DND-41 (cell line): ENCODE measurements at places on chromosomes 6 and 20.
A peak's percentile ranks its signal among the peaks of the same experiment; 100 is the strongest.

DNA sequence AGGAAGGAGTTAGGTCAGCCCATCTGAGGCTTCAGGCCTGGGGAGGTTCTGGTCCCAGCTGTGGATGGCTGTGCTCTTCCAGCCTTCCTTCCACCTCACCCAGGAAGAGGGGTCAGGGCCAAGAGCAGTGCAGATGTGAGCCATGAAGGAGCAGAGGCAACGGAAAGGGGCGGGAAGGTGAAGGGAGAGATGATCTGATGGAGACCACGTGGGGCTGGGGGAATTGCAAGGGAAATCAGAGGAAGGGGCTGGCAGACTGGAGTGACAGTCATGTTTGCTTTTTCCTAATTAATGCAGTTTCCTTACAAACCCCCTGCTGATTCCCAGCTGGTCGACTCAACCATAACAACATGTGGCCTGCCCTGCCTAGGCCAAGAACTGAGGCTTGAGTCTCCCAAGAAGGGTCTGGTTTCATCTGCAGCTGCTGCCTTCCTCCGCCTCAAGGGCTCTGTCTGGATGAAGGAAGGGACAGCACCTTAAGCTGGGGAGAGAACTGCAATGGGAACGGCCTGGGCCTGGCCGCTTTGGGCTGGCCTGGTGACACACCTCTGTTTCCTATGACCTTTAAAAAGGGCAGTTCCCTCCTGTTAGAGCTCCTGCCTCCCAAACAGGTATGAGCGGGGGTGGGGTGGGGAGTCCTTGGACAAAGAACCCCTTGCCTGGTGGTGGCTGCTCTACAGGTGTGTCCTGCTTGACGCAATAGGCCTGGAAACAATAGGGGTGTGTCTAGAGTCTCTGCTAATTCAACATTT is 7.8 kb upstream of the MRPS18A start:
- DNase-seq = no peak

GRCh38 chr6:139174961-139175360 is 40.1 kb downstream of the HECA start:
- DNase-seq = no peak

- DNase-seq = no peak
Measured at GRCh38 chr20:20365480-20366161, 2.3 kb upstream of the INSM1 start.

DNA sequence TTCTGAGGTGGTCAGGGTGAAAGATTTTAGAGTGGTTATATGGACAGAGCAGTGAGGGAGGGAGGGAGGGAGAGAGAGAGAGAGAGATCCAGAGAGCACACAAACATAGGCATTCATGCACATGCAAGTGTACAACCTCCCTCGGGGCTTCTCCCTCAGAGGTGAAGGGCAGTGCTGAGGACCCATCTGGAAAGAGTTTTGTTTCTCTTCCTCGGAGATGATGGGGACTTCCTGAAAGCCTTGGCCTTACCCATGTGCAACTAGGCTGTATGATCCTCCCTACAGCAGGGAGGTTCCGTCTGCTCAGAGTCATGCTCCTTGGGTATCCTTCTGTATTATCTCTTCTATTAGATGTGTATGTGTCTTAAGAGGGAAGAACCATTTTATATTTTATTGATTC is 21.4 kb upstream of the TSPYL1 start:
- DNase-seq = no peak

GRCh38 chr6:4564801-4565271 is 211.4 kb upstream of the CDYL start:
- DNase-seq = no peak

- DNase-seq = no peak
Measured at GRCh38 chr20:37935435-37935834, 32.5 kb downstream of the VSTM2L start.

- DNase-seq = no peak
Measured at GRCh38 chr6:43444582-43444981, 10.8 kb downstream of the DLK2 start.

DNA sequence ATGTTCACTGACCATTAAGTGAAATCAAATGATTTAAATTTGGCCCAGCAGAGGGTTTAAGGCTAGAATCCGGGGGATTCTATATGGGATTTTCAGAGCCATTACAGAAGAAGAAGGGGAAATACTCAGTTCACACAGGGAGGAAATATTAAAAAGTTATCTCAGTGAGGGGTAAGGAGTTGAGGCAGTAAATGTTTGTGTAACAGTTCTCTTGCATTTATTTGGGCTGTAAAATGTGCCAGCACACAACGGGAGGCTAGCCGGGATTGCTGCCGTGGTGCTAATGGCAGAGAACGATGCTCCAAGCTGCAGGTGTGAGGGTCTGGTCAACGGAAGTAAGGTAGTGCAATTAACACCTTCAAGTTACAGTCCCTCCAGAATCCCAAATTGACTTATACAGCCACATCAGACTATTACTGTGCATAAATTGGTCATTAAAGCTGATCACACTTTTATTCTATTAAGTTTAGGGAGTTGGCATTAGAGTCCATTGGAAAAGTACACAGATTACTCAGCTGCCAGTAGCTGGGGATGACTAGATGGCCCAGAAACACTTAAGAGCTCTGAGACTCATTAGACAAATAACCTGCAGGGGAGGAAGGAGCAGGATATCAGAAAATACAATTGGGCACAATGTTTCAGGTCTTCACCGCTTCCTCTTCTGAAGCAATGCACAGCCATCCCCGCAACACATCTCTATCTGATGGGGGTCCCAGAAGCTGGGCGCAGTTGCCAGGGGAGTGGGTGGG is 31.3 kb downstream of the PPP1R3G start:
- no peak for DNase-seq

- DNase-seq = no peak
Measured at GRCh38 chr20:57968120-57968519, 258.3 kb upstream of the PMEPA1 start.

DNA sequence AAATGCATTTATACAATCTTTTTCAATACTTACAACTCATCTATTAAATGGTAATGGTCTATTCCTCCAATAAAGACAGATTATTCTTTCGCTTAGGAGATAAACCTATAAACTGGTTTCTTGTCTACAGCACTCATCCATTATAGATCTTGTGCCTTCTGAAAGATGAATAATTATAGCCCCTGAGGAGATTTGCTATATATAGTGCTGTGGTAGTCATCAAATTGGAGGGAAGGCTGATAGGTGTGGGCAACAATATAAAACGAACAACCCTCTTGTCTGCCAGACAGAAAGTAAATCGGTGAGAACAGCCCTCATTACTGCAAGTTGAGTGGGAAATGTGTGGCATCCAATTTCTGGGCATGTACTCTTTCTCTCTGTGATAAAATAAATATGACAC is 292.5 kb upstream of the CNR1 start:
- no peak for DNase-seq

DNA sequence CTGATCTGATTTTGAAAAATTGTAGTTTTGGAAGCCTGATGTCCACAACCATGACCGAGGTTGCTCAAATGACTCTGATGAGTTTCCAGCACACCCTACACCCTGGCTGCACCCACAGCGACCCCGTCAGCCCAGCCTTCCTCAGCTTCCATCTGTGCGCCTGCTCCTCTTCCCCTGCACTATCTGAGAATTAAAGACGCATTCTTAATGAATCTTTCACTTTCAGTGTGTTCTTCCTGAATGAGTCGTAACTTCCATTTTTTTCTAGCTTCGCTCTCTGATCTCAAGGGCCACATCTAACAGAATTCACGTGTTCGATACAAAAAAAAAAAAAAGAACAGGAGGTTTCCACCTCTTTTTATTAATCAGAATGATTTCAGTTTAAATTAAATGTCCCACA is 21.3 kb upstream of the RREB1 start:
- peak; percentile 56 for DNase-seq

GRCh38 chr6:149923327-149923986 is 536 bp upstream of the RAET1G start:
- no peak for DNase-seq

DNA sequence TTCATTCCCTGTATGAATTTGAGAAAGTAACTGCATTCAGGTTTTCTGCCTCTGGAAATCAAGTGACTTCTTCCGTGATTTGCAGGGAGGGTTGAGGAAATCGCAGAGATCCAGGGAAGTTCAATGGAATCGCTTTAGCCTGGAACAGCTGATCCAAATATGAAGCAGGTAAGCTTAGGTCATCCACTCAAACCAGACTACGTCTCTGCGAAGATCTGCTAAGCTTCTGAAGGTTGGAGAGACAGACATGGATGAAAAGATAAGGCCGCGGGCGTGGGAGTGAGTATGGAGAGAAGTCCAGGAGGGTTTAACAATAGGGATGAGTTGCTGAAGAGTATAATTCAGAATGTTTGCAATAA is 34.2 kb upstream of the BTN3A2 start:
- no peak for DNase-seq

GRCh38 chr6:147382945-147383554 is 125.4 kb upstream of the SAMD5 start:
- no peak for DNase-seq

DNA sequence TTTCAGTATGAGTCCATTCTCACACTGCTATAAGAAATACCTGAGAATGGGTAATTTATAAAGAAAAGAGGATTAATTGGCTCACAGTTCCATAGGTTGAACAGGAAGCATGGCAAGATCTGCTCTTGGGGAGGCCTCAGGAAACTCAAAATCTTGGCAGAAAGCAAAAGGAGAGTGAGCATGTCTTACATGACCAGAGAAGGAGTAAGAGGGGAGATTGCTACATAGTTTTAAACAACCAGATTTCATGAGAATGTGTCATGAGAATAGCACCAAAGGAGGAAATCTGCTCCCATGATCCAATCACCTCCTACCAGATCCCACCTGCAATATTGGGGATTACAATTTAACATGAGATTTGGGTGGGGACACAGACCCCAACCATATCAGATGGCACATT is 672.4 kb downstream of the HTR1B start:
- no peak for DNase-seq

DNA sequence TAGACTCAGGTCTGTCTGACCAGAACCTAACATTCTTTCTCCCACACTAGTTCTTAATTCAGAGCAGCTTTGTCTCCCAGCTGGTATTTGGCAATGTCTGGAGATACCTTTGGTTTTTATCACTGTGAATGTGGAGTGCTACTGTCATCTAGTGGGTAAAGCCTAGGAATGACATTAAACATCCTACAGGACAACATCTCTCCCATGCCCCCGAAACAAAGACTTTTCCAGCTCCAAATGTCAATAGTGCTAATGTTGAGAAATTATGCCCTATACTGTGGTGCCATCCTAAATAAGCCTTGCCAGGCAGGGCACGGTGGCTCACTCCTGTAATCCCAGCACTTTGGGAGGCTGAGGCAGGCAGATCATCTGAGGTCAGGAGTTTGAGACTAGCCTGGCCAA is 4.2 kb upstream of the TTPAL start:
- no peak for DNase-seq

DNA sequence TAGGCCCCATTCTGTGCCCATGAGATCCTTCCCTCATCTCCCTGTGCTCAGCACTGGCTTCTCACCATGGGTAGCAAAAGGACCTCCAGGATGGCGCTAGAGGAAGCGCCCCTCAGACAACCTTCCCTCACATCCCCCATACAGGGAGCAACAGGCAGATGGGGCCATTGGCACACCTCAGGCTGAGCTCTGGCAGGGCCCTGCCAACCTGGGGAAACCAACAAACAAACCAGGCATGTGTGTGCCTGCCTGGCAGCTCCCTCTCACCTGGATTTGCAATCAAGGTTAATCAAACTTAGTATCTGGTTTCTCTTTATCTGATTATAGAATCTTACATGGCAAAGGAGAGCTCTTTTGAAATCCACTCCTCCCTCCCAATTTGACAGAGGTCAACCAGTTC is 134.9 kb downstream of the SLC23A2 start:
- no peak for DNase-seq

DNA sequence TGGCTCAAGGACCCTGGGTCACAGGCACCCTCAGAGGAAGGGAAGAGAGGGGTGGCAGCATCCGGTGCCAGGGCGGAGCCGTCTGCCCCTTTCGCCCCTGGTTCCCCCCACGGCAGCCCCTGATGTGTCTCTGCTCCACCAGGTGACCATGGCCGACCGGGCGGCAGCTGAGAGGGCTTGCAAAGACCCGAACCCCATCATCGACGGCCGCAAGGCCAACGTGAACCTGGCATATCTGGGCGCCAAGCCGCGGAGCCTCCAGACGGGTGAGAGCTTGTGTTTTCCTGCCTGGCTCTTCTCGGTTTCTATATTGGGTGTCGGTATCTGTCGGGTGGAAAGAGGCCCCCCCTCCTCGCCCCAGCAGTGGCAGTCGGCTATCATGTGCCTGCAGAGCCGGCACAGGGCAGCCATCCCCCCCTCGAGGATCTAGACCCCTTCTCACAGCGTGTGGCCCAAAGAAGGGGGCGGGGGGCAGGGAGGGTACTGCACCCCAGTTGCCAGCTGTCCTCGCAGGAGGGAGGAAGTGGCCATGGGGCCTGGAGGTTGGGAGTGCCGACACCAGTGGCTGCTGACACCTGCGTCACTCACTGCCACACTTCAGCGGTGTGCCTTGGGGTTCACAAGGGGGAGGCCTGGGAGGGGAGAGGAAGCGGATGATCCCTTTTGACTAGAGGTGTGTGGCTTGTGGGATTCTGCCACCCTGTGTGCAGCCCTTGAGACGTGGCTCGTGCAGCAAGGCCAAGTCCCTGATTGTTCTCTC is 1.5 kb downstream of the RBM38 start:
- DNase-seq = peak; percentile 88

DNA sequence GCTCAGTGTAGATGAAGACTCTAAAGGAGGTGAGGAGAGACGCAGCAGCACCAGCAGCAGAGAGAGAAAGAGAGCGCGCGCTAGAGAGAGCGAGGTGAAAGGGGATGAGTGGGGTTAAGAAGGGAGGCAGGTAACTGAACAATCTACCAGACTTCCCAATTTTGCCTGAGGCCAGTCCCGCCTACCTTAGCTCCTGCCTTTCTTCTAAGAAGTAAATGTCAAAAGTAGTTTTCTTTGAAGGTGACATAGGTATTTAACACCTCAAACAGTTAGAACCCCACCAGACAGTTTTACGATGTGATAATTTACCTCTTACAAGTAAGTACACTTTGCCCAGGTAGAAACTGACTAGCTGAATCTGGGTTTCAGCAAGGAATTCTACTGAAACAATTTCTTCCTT is 132.0 kb upstream of the EEF1E1 start:
- no peak for DNase-seq

GRCh38 chr6:149347067-149347466 is 29.6 kb downstream of the TAB2 start:
- DNase-seq = no peak

GRCh38 chr6:6771224-6771945 is 182.9 kb downstream of the LY86 start:
- no peak for DNase-seq

DNA sequence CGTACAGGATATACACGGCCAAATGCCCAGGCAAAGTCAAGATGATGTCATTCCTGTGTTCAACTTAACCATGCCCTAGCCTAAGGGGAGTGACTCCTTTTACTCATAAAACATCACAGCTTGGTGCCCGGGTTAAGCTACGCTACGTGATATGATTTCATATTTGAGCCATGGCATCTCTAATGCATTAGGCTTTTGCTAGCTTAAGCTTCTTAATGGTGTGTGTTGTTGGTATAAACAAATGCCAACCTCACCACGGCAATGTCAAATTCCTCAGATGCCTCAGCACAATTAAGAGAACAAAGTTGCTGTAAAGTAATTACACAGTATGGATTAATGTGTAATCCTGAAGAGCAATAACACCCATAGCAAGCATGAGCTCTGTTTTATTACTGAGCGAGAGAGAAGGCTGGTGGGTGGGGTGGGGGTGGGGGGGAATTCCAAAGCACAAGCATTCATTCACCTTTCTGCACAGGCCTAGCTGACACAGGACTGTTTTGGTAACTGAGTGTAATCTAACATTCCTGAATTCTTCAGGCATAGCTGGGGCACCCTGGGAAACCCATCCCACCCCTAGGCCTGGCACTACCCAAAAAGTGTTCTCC is 44.7 kb upstream of the CNKSR3 start:
- no peak for DNase-seq

- DNase-seq = no peak
Measured at GRCh38 chr20:8693709-8694108, 375.2 kb upstream of the PLCB4 start.
